ENCODE measurements at places on chromosomes 16 and 17. TPM values are rescaled to one million over a fixed set of nuclear protein-coding genes. Genes with fewer than 3 reads are reported as not detected.

GRCh38 chr16:68147444-68147843 is 62.3 kb downstream of the NFATC3 start:
- H3K4me1 ChIP-seq = no peaks in the 10 kb centered on the region
- H3K36me3 ChIP-seq = no peaks in the 10 kb centered on the region
- H3K4me3 ChIP-seq = no peak overlapping the region

DNA sequence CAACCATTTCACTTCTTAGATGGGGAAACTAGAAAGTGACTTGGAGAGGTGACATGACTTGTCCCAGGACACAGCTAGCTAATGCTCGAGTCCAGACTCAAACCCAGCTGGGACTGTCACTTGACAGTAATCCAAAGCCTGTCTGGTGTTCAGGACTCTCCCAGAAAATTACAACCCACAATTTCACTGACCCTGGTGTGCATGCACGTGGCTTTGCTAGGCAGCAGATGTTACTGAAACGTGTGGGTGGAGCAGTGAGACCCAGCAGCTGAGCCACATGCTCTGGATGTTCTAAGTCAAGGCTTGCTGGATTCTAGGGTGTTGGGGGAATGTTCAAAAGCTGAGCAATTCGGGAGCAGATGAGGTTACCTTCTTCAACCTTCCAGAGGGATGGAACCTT is 364.6 kb downstream of the GRIN2A start:
- H3K27me3 ChIP-seq = no peaks in the 10 kb centered on the region
- no peaks in the 10 kb centered on the region for H3K4me1 ChIP-seq
- DNase-seq = no peak

The ACD gene
- 40.8 TPM for total RNA-seq

DNA sequence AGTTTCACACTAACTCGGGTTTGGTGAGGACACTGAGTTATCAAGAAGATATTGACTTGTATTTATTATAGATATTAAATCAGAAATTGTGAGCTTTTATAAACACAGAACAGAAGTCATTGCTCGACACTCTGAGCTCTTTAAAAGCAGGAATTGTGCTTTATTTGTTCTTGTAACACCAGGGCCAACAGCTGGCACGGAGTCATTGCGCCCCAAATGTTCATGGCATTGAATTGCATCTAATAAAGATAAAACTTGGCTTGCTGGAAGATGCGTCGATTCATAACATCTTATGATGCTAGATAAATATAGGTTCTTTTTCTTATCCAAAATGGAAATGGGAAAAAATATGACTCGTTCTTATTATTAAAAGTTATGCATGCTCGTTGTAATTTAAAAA is 11.8 kb upstream of the MLYCD start:
- peaks cover 1% of the 10 kb centered on the region for H3K4me1 ChIP-seq
- H3K27ac ChIP-seq = no peak overlapping the region
- no peak overlapping the region for H3K4me3 ChIP-seq
- no peaks in the 10 kb centered on the region for H3K36me3 ChIP-seq
- H3K27me3 ChIP-seq = no peaks in the 10 kb centered on the region

The RCVRN gene
- 0.82 TPM for total RNA-seq
